ENCODE measurements at places on chromosomes 2 and 18. TPM values are rescaled to one million over a fixed set of nuclear protein-coding genes. Genes with fewer than 3 reads are reported as not detected.

The NT5DC4 gene
- total RNA-seq = not detected

The ANKRD23 gene
- 1.4 TPM for total RNA-seq

The RGPD5 gene
- total RNA-seq = 8.8 TPM

The DYTN gene
- total RNA-seq = not detected

The ZNF804A gene
- not detected for total RNA-seq

The M1AP gene
- not detected for total RNA-seq
